ENCODE measurements at places on chromosomes 11 and 22. TPM values are rescaled to one million over a fixed set of nuclear protein-coding genes. Genes with fewer than 3 reads are reported as not detected.
A peak's percentile ranks its signal among the peaks of the same experiment; 100 is the strongest.

DNA sequence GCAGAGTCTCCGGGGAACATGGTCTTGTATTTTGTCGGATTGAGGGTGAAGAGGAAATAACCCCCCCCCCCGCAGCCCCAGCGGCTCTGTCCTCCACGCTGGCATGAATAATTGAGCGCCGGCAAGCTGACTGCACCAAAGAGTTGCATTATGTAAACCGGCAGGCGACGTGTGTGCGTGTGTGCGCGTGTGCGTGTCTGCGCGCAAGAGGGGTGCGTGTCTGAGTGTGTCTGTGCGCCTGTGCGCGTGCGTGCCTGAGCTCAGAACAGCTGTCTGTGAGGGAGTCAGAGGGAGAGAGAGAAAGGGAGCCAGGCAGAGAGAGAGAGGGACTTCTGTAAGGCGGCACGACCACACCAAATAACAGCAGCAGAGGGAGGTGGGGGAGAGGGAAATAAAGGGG lies 94.4 kb downstream of the SCN3B start:
- DNase-seq = peak; percentile 30

C11orf91 gene
- total RNA-seq = not detected

DNA sequence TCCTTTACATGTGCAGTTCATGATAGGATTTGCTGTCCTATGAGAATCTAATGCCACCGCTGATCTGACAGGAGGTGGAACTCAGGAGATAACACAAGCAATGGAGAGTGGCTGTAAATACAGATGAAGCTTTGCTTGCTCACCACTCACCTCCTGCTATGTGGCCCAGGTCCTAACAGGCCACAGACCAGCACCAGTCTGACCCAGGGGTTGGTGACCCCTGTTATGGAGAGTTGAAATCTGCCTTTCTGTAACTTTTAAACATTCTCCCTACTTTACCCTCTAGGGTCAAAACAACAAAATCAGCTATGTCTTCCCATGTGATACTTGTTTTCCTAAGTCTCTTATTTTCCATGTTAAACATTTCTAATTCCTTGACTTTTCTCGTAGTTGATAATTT lies 48.7 kb upstream of the BARX2 start:
- DNase-seq = no peak

GRCh38 chr11:27254744-27255446 lies 108.1 kb downstream of the CCDC34 start:
- DNase-seq = no peak

DNA sequence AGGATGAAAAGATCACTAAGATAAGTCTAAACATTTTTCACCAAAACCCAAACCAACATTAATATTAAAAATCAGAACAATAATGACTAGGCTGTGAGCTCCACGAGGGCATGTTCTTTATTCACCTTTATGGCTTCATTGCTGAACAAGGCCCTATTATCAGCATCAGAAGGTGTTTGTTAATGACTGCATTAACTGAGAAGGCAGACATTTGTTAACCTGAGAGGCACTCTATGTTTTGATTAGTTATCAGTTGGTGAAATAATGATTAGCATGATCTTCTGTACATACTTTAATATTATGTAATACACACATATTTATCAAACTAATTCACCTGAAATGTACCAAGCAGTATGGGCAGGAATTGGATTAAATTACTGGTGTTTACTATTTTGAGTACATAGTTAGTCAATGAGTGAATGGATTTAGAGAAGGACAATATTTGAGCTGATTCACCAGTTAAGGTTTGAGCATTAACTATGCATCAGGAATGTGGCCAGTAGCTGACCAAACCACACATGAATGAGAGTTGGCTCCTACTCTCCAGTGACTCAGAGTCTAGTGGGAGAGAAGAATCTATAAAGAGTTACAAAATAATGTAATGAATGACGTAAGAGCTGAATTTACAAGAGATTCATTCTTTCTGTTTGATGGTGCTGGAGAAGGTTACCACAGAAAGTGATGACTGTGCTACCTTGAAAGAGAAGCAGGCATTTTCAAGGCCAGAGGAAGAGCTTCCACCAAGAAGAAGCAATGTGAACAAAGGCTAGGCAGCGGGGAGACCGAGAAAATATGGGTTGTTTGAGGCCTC lies 6.7 kb downstream of the IL18 start:
- no peak for DNase-seq

TAF10 gene
- 113 TPM for total RNA-seq

- DNase-seq = no peak
Measured at GRCh38 chr11:8283100-8283464, 19.4 kb upstream of the LMO1 start.

DNA sequence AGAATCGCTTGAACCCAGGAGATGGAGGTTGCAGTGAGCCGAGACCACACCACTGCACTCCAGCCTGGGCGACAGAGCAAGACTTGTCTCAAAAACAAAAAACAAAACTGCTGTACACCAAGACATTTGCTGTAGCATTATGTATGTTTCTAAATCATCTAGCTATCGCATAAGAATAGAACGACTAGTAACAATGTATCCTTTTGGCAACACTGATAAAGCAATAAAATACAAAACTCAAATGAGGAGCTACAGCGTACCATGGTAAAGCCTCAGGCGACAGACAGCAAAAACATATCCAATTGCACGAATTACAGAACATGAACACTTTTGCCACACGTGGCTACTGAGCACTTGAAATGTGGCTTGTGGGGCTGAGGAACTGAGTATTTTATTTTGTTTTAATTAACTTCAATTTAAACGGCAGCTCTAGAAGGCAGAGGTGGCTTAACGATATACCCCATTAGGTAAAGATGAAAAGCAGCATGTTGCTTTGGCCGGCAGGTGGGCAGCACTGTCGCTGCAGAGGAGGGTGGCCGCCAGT lies 2.3 kb downstream of the TUBGCP6 start:
- DNase-seq = no peak

Data from left colon (tissue), 2 donors.